ENCODE measurements at places on chromosomes 2 and 18. TPM values are rescaled to one million over a fixed set of nuclear protein-coding genes. Genes with fewer than 3 reads are reported as not detected.

DNA sequence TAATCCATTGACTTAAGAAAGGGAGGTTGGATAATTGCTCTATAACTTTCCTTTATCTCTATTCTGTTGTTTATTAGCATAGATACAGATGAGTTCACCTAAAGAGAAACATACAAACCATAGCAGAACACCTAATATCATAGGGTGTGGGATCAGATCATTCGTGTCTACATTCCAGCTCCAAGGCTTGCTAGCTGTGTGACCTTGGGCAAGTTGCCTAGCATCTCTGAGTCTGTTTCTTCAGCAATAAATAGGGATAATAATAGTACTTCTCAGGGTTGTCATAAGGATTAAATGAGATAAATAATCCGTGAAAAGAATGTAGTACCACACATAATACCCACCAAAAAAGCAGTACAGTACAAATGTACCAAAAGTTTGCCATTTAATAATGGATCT, 126.2 kb downstream of the PLB1 start:
- H3K4me3 ChIP-seq: peak overlapping the region; percentile 61
- H3K4me1 ChIP-seq: peaks cover 67% of the 10 kb centered on the region
- peak overlapping the region; percentile 99 for H3K27ac ChIP-seq
- H3K27me3 ChIP-seq: no peaks in the 10 kb centered on the region
- no peak for DNase-seq

DNA sequence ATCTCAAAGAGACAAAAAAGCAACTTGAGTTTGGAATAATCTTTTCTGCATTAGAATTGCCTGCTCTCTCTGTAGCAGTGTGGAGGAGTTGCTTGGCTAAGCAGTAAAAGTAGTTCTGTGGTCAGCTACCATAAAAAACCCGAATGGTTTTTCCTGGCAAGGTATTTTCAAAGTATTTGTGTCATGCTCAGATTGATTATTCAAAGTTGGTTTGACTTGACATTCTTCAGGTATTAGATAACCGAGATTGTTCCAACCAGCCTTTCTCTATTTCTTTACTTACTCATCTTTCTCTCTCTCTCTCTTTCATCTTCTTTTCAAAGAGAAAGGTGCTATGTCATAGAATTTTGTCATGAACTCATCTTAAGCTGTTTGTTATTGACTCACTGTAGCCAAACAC, 404.9 kb downstream of the CPS1 start:
- DNase-seq: no peak
- no peaks in the 10 kb centered on the region for H3K36me3 ChIP-seq
- no peak overlapping the region for H3K27ac ChIP-seq
- no peaks in the 10 kb centered on the region for H3K4me1 ChIP-seq
- no peaks in the 10 kb centered on the region for H3K27me3 ChIP-seq

DNA sequence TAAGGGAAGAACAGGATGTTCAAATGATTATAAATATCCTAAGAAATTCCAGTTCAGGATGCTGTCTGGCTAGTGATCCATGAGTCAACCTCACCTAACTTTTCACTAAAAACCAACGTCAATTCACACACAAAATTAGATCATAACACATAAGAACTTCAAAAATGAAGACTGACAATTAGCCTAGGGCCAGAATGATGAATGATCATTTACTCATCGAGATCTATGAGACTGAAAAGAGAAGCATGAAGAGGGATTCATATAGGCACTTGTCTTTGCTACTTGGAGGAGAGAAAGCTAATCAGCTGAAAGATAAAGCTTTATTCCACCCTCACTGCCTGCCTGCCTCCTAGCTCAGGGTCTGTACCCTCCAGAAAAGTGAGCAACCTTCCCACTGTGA, 29.8 kb downstream of the ADD2 start:
- no peaks in the 10 kb centered on the region for H3K36me3 ChIP-seq
- no peak overlapping the region for H3K4me3 ChIP-seq
- peaks cover 99% of the 10 kb centered on the region for H3K27me3 ChIP-seq
- H3K4me1 ChIP-seq: no peaks in the 10 kb centered on the region

The SERPINB5 gene
- 34.0 TPM for total RNA-seq

Data from Calu3 (cell line).